ENCODE measurements at places on chromosomes 5 and 9. TPM values are rescaled to one million over a fixed set of nuclear protein-coding genes. Genes with fewer than 3 reads are reported as not detected.

Gene MOB3B
- 28.1 TPM for total RNA-seq

Gene NMUR2
- total RNA-seq, result 0.15 TPM

Gene DNAJB5
- 9.6 TPM for total RNA-seq

Gene SLC9A3
- total RNA-seq, result 1.7 TPM

Gene TMOD1
- 73.1 TPM for total RNA-seq

Gene DOCK8
- total RNA-seq, result 6.1 TPM

Gene PAEP
- not detected for total RNA-seq

Gene PKD2L2
- total RNA-seq, result not detected

Gene KCNV2
- total RNA-seq, result not detected

Gene CAPSL
- 28.8 TPM for total RNA-seq

Measured in ovary (tissue), 10 donors.